Myocyte (in vitro differentiated cells): ENCODE measurements at places on chromosomes 5 and 9.
A peak's percentile ranks its signal among the peaks of the same experiment; 100 is the strongest.

- peak; percentile 55 for DNase-seq
These were observed 24.8 kb upstream of the TOMM5 start for GRCh38 chr9:37617161-37617560.

DNA sequence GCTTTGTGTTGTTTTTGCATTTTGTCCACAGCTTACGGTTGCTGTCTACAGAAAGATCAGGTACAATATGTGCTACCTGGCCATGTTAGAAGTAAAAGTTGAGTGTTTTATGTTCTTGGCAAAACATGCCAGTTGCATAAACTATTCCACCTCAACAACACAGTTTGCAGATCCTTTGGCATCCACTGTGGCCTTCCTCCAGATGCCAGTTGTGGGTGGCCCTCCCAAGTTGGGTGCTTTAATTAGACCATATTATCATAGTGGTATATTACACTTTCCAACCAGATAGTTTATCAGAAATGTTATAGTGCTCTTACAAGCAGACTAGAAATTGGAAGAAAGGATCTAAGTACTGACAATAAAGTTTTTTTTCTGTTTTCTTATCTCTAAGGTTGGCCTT lies 386.9 kb upstream of the KCNN2 start:
- DNase-seq, result no peak

GRCh38 chr5:51275428-51275827 lies 107.8 kb upstream of the ISL1 start:
- no peak for DNase-seq

DNA sequence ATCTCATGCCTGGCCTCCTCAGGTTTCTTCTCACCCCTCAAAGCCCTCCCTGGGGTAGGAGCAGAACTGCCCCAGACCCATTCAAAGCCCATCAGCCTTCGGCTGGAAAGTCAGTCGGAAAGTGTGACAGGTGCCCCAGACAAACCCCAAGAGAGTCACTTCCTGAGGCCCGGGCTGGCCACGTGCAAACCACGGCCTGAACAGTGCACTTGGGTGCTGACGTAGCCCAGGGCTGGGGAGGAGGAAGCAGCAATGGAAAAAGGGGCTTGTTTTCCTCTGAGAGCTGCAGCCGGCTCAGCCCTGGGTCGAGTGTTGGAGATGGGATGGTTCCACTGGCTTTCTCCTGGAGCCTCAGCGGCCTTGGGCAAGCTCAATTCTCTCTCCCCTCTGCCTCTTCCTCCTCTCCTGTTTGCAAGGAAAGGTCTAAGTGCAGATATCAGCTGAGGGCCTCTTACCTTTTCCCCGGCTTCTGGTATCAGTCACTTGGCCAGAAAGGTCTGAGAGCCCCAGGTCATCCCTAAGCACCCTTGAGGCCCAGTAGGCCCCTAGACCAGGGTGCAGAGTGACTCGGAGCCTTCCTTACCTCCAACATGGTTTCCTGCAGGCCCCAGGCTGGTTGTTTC lies 5.9 kb upstream of the EGR1 start:
- DNase-seq, result peak; percentile 49

DNA sequence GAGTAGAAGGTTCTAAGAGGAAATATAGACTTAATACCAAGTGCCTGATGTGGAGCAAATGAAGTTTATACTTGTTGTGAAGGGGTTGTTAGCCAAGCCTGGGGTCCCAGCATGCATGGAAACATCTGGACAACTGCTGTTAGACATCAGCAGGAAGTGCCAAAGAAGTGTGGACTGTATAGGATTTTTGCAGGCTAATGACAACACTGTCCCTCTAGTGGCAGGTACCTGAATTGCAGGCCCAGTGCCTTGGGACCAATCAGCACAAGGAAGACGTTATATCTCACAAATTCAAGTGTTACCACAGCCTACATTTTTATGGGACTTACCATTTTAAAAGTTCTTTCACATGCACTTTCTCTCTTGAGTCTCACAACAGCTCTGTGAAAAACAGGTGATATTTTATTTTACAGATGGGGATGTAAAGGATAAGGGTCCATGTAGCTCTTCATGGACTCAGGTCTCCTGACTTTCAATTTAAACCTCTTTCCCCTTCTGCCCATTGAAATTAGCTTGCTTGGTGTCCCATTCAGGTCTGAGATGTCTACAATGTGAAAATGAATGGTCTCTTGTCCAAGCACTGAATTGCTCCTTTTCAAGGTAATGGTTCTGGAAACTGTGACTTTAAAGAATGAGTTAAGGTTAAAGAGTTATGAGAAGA lies 89.0 kb upstream of the MAP1B start:
- DNase-seq, result peak; percentile 30

DNA sequence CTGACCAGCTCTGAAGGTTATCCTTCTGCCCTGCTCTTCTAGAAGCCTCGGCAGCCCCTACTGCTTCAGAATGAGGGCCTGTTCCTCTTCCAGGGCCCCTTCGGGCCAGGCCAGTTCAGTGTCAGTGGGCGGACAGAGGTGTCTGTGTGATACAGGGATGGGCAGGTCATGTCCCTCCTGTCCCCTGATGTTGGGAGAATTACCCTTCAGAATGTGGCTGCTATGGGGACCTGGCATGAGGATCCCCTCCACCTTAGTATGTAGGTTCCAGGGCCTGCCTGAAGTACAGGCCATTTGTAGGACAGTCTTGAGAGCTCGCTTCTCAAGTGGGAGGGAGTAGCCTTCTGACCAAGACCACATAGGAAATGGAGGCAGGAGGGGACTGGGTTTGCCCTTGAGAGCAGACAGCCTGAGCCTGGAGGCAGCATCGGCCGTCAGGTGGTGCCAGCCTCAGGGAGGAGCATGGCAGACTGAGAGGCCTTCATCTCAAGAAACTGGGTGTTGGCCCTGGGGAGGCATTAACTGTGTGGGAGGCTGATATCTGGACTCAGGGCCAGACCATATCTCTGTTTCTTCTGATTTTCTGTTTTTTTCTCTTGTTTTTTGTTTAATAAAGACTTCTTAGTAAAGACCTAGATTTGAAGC lies 32.0 kb downstream of the ANGPTL2 start:
- DNase-seq, result no peak

- DNase-seq, result no peak
These were observed 313.5 kb downstream of the AGTPBP1 start for GRCh38 chr9:85428230-85428629.

DNA sequence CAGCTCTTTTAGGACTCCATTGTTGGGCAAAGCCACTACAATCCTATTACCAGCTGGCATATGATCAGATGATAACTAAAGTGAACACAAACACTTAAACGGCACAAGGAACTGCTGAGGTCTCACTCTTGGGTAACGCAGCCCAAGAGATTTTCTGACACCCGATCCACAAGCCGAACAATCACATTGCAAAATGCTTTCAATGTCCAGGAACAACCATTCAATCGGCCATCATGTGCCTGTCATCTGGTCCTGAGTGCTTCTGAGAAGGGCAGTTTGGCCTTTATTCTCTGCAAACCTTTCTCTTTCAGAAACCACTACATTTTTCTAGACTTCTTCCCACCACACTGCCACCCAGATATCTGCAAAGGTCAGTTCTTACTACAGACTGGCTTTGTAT lies 283.1 kb downstream of the GLIS3 start:
- no peak for DNase-seq

- DNase-seq, result peak; percentile 46
These were observed 1.7 kb upstream of the RXRA start for GRCh38 chr9:134324359-134325095.

DNA sequence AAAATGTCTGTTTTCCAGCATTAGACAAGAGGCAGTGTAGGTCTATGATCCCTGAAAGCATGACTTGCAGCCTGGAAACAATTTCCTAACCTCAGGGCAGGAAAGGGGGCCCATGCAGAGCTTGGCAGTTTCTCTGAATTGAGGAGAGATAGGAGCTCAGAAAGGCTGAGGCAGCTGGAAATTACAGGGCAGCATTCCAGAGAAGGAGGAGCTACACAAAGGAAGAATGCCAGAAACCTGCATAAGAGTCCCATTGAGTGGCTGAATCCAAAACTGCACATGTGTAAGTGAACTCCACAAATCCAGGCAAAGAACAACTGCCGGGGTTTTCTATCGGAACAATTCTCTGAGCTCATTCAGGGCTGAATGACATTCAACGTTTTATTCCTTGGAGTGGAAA lies 346.8 kb downstream of the PIK3R1 start:
- DNase-seq, result peak; percentile 49

- no peak for DNase-seq
These were observed 159.7 kb downstream of the PBX3 start for GRCh38 chr9:125906893-125907292.

DNA sequence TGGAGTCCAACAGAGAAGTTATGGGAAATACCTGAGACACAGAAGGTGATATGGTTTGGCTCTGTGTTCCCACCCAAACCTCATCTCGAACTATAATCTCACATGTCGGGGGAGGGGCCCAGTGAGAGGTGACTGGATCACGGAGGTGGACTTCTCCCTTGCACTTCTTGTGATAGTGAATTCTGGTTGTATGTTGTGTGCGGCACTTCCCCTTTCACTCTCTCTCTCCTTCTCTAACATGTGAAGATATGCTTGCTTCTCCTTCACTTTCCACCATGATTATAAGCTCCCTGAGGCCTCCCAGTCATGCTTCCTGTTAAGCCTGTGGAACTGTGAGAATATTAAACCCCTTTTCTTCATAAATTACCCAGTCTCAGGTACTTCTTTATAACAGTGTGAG lies 96.1 kb downstream of the TMEM232 start:
- DNase-seq, result no peak

DNA sequence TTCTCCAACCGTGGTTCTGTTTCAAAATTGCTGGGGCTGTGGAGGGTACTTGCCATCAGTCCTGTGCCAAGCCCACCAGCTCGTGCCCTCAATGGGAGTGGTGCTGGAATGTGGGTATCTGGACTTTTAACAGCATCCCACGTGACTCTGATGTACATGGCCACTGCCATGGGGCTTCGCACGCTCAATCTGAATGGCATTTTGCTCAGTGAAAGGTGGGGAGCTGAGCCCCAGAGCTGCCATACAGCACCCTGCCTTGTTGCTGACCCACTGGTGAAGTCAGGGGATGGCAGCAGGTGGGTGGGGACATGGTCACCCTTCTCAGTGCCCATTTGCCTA lies 16.6 kb upstream of the SYNPO start:
- no peak for DNase-seq

GRCh38 chr5:132388244-132389050 lies 18.9 kb downstream of the SLC22A5 start:
- DNase-seq, result peak; percentile 35

- DNase-seq, result no peak
These were observed 10.6 kb upstream of the GLRA1 start for GRCh38 chr5:151935135-151935695.

DNA sequence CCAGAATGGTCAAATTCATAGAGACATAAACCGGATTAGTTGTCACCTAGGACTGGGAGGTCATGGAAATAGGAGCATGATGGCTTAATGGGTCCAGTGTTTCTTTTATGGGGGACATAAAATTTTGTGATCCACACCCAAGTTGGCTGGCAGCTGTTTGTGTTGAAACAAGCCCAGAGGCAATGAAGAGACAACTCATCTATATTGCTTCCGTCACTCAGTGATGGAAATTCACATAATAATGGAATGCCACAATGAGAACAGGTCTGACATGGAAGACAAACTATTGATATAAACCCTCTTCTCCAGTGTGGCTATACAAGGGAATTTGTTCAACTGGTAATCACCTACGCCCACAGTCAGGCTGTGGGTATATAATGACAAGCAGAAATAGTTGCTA lies 173.2 kb downstream of the GNA14 start:
- no peak for DNase-seq

DNA sequence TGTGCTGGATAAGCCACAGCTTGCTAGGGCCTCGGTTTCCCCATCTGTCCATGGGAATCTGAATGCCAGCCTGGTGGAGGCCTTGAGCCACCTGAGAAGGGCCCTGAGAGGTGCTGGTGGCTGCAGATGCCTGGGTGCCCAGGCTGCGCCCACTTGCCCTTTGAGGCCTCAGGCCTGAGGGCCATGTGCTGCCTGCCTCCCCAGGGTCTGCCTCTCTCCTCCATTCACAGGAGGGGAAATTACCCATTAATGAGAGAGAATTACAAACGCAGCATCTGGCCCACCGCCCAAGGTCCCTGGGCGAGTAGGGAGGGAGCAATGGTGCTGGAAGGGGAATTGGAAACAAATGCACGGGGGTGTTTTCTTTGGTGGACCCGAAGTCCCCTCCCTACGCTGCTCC lies 59.6 kb downstream of the BARX1 start:
- no peak for DNase-seq

DNA sequence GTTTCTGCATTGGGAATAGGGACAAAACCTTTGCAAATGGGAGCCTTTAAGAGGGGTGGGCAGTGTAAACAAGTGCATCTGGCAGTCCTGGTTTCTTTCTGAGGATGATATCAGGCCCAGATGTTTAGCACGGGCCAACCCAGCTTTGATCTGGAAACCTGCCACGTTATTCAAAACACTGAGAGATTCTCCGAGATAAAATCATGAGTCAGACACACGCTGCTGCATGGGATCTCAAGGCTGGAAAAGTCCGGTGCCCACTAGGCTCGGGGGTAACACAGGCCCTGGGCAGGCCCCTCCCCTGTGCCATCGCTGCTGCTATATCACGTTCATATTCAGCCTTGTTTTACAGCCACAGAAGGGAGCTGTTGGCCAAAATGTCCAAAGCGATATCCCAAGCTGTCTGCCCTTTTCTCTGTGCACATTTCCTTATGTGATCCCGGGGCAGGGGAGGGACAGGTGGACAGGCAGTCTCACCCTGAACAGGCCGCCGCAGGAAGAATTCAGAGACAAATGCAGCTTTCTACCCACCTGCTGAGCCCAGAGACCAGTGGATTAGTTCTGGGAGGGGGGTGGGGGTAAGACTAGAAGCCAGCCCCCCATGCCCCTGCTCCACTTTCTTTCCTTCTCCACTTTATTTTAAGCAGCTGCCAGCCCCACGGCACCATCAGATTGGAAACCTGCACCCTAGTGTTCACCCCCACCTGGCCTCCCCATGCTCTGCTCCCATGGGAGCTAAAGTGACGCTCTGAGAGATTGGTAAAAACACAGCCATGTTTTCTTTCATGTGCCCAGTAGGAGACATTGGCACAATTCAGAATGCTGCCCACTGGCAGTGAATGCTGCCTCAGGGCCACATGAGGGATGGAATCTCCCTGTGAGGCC lies 63.1 kb downstream of the TMOD1 start:
- peak; percentile 80 for DNase-seq
